ENCODE measurements at places on chromosomes 16 and 17. TPM values are rescaled to one million over a fixed set of nuclear protein-coding genes. Genes with fewer than 3 reads are reported as not detected.

CACNG4 gene
- 0.17 TPM for total RNA-seq

GNAO1 gene
- not detected for total RNA-seq

SSTR5 gene
- total RNA-seq: not detected

OR1E2 gene
- total RNA-seq: not detected

GAS2L2 gene
- 0.24 TPM for total RNA-seq

PIK3R5 gene
- total RNA-seq: 0.71 TPM

TBC1D3K gene
- total RNA-seq: 0.68 TPM

TLCD2 gene
- 5.7 TPM for total RNA-seq

ITGA2B gene
- 1.3 TPM for total RNA-seq
